ENCODE measurements at places on chromosomes 6 and 20.

DNA sequence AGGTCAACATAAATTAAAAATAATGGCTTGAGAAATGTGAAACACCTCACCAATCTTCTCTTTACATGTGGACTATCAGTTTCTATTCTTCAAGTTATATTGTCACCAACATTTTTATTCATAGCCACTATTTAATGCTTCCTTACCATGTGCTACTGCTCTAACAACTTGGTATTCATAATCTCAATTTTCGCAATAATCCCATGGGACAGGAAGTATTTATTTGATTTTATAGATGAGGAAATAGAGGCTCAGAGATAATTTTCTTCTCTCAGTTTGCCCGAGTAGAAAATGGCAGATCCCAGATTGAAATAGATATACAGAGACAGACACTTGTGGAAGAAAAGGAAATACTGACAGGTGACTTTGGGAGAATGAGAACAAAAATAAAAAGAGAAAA lies 66.6 kb downstream of the FAM83B start:
- no peak for DNase-seq

DNA sequence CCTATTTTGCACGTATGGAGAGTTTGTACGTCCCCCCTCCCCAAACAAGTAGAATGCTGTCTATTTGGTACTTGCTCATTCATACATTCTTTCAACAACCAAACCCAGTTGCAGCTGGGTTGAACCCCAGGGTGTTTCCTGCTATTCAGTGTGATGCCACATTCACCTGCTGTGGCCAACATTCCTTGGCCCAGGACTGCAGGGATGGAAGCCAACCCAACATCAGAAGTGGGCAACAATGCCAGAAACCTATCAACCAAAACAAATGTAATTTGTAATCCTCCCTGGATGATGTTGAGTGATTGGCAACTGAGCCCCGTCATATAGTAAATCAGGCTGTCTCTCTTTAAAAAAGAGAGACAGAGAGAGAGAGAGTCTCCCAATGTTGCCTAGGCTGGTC lies 8.9 kb downstream of the NT5E start:
- DNase-seq, result no peak

GRCh38 chr6:132147530-132148011 lies 196.4 kb upstream of the CCN2 start:
- DNase-seq, result no peak

DNA sequence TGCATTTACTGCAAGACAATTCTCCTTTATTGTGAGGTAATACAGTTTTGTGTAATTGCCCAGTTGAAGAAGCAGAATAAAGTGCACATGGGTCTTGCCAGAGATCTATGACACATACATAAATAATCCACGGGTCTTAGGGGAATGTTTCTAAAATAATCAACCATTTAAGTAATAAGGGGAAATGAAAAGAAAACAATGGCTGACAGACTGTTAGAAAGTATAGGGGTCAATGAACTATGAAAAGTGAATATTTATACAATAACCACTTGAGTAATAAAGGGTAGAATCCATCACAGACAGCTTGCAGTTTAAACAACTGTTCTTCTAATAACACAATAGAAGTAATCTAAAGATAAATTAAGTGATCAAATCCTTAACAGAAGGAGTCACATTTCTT lies 477.2 kb downstream of the EYS start:
- DNase-seq, result no peak

DNA sequence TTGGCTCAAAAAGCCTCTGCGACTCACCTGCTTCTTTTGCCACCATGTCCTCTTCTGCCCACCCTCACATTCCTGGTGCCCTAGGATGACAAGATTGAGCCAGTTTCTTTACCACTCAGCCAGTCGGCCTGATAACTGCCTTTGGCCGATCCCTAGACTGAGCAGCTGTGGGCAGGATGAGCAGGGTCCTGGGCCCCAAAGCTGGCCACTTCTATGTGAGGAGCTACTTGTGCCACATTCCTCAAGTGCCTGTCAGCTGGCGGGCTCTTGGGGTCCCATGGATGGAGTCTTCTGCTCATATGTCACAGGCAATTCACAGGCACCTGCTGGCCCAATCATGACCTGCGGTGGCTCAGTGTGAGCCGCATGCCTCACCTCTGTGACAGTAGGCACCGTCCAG lies 16.5 kb downstream of the DYNLRB1 start:
- no peak for DNase-seq

Data from naive thymus-derived CD8-positive, alpha-beta T cell (primary cell).